T1000 (cell line): ENCODE measurements at places on chromosomes 6 and 20.

GRCh38 chr6:125246566-125246965 lies 55.2 kb downstream of the HDDC2 start:
- no peak for DNase-seq

GRCh38 chr20:48238326-48238725 lies 453.0 kb upstream of the SULF2 start:
- no peak for DNase-seq

GRCh38 chr6:169692516-169692915 lies 9.3 kb downstream of the WDR27 start:
- DNase-seq = no peak

- no peak for DNase-seq
Measured at GRCh38 chr20:58467572-58468527, 47.3 kb downstream of the APCDD1L start.

GRCh38 chr6:113697632-113698410 lies 159.3 kb upstream of the MARCKS start:
- no peak for DNase-seq

GRCh38 chr6:158648682-158649131 lies 1.1 kb upstream of the SYTL3 start:
- no peak for DNase-seq

DNA sequence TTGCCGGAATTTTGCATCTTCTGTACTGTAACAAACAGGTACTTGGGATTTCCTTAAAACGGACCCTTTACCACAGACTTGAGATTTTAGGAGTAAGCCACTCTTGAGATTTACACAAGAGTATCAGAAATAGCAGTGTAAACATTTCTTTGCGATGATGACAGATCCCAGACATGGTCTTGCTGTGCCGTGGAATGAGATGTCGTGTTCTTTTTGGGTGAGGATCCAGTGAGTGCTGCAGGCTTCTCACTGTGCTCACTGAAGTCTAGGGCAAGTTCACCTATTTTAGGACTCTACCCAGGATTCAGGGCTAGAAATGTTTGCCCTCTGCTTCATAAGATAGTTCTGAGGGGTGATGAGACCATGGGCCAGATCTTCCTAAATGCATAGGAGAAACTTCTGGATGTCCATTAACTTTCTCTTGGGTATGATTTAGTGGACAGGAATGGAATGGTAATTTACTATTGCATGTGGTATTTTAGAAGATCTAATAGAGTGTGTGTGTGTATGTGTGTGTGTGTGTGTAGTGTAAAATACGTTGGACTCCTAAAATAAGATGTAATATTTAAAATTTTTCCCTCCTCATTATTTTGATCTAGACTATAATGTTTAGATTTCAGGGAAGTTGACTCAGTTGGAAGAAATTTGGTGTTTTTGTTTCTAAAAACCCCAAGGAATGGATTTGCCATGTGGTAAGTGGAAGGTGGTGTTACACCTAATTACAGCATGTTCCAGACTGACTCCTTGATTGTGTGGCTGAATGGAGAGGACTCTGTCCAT lies 8.5 kb downstream of the LRRC1 start:
- DNase-seq = no peak

DNA sequence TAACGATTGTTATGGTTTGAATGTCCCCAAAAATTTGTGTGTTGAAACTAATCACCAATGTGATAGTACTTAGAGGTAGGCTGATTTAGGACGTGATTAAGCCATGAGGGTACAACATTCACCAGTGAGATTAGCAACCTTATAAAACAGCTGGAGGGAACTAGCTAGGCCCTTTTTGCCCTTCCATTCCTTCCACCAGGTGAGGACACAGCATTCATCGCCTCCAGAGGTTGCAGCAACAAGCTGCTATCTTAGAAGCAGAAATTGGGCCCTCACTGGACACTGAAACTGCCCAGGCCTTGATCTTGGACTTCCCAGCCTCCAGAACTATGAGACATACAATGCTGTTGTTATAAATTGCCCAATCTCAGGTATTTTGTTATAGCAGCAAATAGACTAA lies 340.7 kb upstream of the JARID2 start:
- no peak for DNase-seq
